Stimulated activated CD8-positive, alpha-beta memory T cell treated with anti-CD3 and anti-CD28 coated beads, Interleukin-2, amount 100 ng/mL, for 1 hour (primary cell): ENCODE measurements at places on chromosomes 5 and 9.
A peak's percentile ranks its signal among the peaks of the same experiment; 100 is the strongest.

DNA sequence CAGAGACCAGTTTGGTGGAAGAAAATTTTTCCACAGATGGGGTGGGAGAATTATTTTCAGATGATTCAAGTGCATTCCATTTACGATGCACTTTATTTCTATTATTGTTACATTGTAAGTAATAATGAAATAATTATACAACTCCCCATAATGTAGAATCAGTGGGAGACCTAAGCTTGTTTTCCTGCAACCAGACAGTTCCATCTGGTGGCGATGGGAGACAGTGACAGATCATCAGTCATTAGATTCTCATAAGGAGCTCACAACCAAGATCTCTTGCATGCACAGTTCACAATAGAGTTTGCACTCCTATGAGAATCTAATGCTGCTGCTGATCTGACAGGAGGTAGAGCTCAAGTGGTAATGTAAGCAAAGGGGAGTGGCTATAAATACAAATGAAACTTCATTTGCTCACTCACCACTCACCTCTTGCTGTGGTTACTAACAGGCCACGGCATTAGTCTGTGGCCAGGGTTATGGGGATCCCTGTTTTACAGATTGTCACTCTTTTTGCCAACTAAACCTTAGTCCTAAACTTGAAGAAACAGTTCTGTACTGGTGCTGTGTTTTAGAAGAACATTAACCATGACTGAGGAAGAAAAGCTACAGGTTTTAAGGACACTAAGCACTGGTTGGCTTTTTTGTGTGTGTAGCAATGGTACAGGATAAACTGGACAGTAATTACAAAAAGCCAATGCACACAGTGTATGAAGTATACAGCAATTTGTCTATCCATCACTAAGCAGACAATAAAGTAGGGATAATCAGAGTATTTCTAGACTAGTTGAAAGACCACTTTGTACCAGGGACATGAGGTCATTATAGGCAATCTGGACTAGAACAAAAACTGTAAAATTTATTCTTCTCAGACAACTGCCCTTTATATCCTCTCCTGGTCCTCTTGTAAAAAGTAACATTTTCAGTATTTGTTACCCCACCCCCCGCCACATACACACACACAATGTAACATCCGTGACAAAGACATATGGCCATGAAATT, 9.9 kb downstream of the TMEM232 start:
- DNase-seq = no peak

DNA sequence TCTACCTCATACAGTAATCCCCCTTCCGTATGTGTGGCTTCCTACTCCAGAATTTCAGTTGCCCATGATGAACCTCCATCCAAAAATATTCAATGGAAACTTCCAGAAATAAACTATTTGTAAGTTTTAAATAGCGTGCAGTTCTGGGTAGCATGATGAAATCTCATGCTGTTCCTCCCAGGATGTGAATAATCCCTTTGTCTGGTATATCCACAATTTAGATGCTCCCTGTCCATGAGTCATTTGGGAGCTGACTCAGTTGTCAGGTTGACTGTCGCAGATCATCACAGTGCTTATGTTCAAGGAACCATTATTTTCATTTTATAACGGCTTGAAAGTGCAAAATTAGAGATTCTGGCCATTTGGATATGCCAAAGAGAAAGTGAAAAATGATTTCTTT, 290.1 kb upstream of the CDH9 start:
- no peak for DNase-seq

GRCh38 chr5:101067429-101067828, 164.3 kb upstream of the ST8SIA4 start:
- DNase-seq = no peak

DNA sequence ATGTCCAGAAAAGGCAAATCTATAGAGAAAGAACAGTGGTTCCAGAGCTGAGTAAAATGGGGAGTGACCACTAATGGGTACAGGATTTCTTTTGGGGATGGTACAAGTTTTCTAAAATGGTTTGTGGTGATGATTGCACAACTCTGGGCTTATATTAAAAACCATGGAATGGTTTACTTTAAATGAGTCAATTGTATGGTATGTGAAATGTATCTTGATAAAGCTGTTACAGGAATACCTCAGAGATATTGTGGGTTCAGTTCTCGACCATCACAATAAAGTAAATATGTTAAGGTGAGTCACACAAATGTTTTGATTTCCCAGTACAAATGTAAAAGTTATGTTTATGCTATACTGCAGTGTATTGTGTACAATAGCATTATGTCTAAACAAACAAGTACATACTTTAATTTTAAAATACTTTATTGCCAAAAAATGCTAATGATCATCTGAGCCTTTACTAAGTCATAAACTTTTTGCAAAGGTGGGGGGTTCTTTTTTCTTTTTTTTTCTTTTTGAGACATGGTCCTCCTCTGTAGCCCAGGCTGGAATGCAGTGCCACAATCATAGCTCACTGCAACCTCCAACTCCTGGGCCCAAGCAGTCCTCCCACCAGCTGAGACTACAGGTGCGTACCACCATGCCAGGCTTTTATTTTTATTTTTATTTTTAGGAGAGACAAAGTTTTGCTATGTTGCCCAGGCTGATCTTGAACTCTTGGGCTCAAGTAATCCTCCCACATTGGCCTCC, 65.9 kb downstream of the SHOC1 start:
- no peak for DNase-seq

- DNase-seq = no peak
These were observed 253.2 kb upstream of the KLF4 start for GRCh38 chr9:107742531-107743309.

DNA sequence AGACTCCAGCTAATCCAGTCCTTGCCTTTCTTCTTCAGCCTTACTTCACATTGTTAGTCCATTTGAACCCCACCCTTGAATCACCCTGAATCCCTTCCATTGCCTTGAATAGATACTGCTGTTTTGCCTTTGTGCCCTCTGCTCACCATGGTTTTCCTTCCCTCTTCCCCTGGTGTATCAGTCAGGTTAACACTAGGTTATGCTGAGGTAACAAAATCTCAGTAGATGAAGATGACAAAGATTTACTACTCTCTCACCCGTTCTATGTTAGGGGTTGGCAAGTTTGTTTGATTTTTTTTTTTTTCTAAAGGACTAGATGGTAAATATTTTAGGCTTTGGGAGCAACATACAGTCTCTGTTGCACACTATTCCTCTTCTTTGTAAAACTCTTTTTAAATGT, 3.3 kb upstream of the VLDLR start:
- no peak for DNase-seq

DNA sequence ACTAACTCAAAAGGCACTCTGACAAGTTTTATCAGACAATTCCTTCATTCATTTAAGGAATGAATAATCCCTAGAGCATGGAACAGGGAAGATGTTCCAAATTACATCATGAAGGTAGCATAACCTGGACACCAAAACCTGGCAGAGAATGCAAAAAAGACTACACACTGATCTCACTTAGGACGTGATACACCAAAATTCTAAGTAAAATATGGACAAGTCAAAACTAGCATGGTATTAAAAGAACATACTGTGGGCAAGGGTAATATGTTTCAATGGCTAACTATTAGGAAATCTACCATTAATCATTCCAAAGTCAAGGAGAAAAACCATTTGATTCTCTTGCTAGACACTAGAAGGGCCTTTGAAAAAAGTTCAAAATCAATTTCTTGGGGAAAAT, 176.5 kb downstream of the HSPA4 start:
- DNase-seq = no peak

DNA sequence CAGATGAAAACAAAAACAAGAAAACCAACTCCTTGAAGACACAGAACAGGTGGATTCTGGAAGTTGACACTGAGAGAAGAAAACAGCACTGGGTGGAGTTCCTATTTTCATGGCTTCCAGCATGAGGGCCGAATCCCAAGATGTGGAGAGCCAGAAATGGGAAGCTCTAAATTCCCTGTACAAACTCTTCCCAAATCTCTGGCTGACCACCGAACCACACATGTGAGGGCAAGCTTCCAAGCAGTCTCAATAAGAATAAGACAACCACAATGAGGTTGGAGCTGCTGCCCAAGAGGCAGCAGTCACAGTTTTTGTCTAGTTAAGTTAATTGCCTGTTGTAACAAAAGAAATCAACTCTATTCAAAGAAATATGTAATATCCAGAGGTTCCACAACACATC, 339.3 kb upstream of the SLC30A5 start:
- DNase-seq = no peak

DNA sequence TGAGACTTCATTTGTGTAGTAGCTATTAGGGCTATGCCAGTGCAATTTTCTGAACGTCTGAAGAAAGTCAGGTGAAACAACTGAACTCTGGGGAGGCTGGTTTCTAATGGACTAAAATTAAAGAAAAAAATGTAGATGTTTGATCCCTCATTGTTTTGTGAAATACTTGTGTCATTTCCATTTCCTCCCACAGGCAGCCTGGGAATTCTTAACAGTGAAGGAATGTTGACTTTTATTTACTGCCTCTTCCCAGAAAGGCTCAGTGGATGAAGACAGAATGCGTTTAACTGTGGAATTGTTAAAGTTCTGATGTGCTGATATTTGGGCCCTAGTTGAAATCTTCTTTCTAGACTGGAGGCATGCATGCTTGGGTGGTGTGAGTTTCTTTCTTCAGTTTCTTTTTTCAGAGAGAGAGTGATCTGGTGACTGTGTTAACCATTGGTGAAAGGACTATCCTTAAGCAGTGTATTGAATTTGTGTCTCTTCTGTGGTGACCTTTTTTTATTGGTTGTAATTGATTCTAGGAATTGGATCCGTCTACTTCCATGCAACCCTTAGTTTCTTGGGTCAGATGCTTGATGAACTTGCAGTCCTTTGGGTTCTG, 15.5 kb downstream of the ACER2 start:
- DNase-seq = no peak

DNA sequence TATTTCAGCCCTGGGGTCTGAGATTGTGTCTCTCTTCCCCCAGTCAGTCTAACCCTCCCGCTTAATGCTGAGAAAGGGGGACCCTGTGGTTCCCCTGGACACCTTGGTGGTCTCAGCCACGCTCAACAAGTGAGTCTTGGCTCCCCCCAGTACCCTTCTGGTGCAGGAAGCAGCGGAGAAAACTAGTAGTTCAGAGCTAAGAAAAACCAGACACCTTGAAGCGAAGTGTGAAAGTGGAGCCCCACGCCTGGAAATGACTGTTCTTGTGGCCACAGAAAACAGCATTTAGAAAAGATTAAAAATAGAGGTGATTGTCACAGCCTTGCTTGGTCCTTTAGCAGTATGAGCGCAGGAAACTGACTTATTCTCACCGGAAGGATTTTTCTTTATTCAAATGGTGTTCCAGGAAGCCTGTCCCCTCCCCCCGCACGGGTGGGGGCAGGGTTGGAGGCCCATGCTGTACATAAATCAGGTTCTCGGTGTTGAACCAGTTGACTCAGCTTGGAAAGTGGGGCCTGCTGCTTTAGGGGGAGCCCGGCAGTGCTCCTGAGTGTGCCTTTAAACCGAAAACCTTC, 8.1 kb downstream of the ARPC5L start:
- peak; percentile 64 for DNase-seq

DNA sequence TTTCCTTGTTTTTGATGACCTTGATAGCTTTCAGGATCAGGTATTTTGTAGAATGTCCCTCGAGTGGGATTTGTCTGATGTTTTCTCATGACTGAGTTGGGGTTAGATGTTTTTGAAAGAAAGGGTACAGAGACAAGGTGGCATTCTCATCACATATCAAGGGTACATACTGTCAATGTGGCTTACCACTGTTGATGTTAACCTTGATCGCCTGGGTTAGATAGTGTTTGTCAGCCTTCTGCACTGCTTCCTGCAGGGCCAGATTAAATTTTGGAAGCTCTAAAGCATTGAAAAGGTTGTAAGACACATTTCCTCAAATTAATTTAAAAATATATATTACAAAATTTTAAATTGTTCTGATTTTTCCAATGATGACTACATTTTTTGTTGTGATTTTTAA, 287.4 kb upstream of the ACTBL2 start:
- no peak for DNase-seq

DNA sequence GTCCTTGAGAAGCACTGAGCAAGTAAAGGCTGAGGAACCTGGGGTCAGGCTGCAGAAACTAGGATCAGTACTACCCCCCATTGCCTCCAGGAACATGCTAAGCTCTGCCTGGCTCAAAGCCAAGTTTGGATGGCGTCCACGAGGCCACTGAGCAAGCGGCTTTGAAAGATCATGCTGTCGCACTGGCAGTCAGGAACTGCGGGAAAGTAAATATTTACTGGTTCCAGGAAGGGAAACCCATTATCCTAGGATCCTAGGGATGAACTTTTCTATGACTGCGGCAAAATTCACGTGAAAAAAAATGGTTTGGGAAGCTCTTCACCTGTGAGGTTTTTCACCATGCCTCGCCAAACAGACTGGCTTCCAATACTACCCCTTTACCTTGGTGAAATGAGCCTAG, 75.3 kb upstream of the PJA2 start:
- DNase-seq = no peak

- DNase-seq = no peak
These were observed 379.5 kb downstream of the CDH18 start for GRCh38 chr5:19608444-19609002.

DNA sequence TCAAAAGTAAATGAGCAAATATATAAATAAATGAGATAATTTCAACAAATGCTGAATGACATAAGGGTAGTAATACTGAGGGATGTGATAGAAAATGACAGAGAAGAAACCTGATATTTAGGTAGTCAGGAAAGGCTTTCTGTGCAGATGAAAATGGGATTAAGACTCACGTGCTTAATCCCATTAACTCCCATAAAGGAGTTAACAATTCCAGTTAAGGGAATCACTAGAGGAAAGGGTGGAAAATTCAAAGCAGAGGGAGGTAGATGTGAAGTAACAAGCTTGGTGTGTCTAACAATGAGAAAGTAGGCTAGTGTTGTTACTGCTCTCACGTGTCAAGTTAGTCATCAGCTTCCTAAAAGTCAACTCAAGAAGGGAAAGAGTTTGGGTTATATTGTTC, 90.5 kb upstream of the TRIM32 start:
- no peak for DNase-seq

- DNase-seq = peak; percentile 40
These were observed 15.9 kb downstream of the EXD3 start for GRCh38 chr9:137406876-137407589.

DNA sequence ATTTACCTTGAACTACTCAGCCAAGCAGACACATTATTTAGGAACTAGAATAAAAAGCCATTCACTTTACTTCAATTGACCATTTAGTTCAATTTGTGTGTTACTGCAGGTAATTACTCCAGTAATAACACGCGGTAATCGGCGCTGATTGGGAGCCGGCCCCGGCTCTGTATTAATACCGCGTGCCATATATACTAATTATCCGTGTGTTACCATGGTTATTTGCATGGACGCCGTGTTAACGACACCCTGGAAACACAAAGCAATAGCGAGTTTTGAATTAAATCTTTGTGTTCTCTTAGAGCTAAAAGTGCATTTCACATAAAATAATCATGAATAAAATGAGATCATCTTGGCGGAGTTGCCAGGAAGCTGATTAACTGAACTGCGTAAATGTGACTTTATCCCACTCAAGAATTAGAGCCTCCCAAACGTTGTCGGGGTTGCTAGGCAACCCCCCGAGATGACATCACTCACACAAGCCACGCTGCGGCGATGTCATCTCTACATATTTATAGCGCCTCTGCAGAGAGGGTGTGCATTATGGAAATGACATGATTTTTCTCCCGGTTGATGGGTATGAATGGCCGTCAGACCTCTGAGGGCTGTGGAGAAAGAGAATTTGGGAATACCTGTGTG, 41.4 kb upstream of the RNU6ATAC start:
- DNase-seq = no peak
